ENCODE measurements at places on chromosomes 6 and 20.
A peak's percentile ranks its signal among the peaks of the same experiment; 100 is the strongest.

DNA sequence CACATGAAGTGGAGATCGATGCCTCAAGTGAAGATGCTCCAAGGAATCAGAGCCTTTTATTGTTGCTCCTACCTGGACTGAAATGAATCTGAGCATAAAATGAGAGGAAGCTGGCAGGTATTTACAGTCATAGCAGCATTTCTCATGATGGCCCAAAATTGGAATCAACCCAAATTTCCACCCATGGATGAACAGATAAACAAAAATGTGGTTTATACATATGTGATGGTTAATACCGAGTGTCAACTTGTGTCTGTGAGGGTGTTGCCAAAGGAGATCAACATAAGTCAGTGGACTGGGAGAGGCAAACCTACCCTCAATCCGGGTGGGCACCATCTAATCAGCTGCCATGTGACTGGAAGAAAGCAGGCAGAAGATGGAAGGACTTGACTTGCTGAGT is 178.2 kb downstream of the PTPRT start:
- DNase-seq: no peak

- DNase-seq: no peak
Measured at GRCh38 chr6:163670336-163670735, 255.8 kb downstream of the QKI start.

- no peak for DNase-seq
Measured at GRCh38 chr6:25387483-25387882, 108.3 kb downstream of the CARMIL1 start.

DNA sequence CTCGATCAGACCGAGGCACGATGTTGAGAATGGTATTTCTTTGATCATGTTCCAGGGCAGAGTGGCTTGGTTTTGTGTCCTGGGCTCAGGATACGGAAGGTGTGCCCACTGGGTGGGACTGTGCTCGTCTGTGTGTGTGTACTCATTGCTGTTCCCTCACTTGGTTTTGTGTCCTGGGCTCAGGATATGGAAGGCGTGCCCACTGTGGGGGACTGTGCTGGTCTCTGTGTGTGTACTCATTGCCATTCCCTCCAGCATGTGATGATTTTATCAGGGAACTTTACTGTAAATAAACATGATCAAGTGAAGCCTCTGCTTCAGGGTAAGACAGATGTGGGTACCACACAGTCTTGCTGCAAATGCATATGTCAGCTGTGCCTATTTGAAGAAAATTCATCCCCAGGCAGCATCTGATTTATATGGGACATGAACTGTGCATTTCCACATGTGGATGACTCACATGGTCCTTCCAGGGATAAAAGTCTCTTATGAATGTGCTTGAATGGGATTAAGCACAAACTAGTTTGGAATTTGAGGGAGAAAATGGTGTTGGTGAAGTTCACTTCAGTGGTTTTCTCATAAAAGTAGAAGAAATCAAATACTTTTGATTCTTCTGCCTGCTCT is 274.3 kb downstream of the QKI start:
- DNase-seq: peak; percentile 78

GRCh38 chr6:835476-836160 is 142.7 kb upstream of the EXOC2 start:
- no peak for DNase-seq

GRCh38 chr6:106133040-106133439 is 46.9 kb downstream of the PRDM1 start:
- DNase-seq: no peak
